NCI-H345 (cell line): ENCODE measurements at places on chromosomes 2 and 18.

GRCh38 chr2:217356781-217357180 lies 496.9 kb upstream of the TNP1 start:
- DNase-seq, result no peak

DNA sequence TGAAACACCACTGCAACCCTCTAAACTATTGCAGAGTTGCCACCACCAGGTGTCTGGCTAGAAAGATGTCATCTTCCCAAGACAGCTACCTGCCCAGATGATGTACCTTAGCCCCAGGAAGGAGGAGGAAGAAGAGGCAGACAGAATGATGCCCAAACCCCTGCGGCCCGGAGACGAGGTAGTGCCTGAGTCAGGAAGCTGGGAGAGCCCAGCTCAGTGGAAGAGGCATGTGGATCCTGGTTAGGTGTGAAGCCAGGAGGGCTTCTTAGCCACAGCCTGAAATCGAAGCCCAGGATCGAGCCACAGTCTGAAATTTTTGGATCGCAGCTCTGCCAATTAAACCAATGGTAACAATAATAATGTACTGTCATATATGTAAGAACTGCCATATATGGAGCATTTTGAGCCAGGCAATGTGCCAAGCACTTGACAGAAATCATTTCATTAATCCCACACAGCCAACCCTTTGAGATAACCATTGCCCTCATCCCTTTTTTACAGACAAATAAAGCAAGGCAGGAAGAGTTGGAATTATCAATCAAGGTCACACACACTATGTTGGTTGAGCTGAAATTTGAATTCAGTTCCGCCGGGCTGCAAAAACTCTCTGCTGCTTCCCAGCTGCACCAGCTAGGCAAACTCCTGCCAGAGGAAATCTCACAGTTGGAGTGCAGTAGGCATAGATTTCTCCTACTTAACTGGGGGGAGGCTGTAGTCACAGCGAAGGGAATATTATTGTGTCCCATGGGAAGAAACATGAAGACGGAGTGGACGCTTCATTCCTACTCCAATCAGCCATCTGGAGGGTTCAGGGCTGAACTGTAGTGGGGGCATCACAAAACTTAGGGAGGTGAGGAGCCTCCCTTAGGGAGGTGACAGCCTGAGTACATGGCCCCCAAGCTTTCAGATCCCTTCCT lies 19.4 kb upstream of the CYP1B1 start:
- DNase-seq, result no peak

DNA sequence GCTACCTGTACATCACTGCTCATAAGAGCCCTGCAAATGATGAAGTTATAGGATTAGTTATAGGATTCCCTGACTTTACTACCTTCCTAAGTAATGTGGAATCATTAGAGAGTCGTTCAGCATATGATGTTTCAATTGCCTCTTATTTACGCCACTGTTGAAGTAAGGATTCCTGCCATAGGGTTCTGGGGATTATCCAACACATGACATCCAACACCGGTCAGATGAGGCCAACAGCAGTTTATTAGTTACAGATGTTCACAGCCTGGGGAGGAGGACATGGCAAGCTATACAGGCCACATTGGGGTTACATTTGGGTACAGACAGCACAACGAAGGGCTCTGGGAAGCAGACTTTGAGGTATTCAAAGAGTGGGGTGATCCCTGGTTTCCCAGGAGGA lies 134.1 kb upstream of the MC4R start:
- no peak for DNase-seq

DNA sequence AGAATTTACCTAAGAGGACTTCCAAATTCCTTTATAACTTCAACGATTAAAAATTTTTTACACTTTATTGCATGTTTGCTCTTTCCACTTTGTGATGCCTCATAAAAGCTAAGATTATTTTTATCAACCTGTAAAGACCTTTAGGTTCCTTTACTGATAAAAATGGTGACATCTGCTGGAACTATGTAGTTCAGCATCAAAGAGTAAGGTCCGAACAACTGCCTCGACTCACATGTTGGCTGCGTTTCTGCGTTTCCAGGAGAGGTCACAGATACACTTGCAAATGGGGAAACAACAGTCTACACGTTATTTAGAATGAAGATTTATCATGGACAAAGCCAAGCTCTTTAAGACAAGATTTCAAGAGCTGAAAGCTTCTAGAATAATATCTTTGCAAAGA lies 18.8 kb upstream of the TMX3 start:
- no peak for DNase-seq

- no peak for DNase-seq
Observed at GRCh38 chr2:158665536-158666302, 129.4 kb upstream of the DAPL1 start.

- DNase-seq, result no peak
Observed at GRCh38 chr18:9771261-9771976, 63.3 kb downstream of the RAB31 start.

- DNase-seq, result no peak
Observed at GRCh38 chr18:76572518-76573247, 77.6 kb upstream of the ZNF516 start.

- no peak for DNase-seq
Observed at GRCh38 chr2:26162963-26163362, 9.9 kb upstream of the GAREM2 start.

- DNase-seq, result no peak
Observed at GRCh38 chr2:59568461-59568860, 985.0 kb downstream of the BCL11A start.

- no peak for DNase-seq
Observed at GRCh38 chr18:10852385-10853303, 296.7 kb downstream of the PIEZO2 start.

- no peak for DNase-seq
Observed at GRCh38 chr2:132633635-132634034, 36.4 kb downstream of the LYPD1 start.

DNA sequence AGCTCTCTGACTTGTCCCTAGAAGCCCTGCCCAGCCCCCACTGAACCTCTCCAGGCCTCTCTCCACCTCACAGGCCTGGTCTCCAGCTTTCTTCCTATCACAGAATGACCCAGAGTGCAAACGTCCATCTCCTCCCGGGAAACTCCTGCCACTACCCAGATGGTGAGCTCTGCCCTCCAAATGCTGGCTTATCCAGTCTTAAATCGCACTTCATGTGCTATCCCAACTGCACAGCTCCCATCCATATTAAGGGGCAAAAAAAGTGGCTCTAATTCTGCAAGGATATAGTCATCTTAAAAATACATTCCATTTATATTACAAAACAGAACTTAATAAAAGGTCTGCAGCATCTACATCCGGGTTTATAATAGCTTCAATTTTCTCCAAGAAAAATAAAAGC lies 70.8 kb upstream of the CDC42EP3 start:
- no peak for DNase-seq

- no peak for DNase-seq
Observed at GRCh38 chr2:109102588-109103233, 26.3 kb upstream of the SH3RF3 start.

GRCh38 chr18:75083761-75084160 lies 125.2 kb downstream of the PTGR3 start:
- no peak for DNase-seq

DNA sequence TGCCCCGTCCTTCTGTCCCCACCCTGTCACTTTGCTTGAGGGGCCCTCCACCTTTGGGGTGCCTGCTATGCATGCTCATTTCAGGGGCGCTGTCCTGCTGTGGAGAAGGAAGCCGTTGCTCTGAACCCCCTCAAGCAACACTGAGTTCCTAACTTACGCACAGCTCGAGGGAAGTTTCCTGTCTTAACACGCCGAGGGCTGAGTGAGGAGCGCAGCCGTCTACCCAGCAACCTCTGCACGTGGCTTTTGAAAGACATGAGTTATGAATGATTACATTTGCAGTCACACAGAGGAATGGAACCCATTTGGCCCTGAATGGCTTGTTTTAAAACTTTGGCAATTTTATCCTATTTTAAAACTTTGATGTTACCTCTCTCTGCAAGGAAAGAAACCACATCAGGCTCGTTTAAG lies 14.0 kb downstream of the RAMP1 start:
- no peak for DNase-seq

DNA sequence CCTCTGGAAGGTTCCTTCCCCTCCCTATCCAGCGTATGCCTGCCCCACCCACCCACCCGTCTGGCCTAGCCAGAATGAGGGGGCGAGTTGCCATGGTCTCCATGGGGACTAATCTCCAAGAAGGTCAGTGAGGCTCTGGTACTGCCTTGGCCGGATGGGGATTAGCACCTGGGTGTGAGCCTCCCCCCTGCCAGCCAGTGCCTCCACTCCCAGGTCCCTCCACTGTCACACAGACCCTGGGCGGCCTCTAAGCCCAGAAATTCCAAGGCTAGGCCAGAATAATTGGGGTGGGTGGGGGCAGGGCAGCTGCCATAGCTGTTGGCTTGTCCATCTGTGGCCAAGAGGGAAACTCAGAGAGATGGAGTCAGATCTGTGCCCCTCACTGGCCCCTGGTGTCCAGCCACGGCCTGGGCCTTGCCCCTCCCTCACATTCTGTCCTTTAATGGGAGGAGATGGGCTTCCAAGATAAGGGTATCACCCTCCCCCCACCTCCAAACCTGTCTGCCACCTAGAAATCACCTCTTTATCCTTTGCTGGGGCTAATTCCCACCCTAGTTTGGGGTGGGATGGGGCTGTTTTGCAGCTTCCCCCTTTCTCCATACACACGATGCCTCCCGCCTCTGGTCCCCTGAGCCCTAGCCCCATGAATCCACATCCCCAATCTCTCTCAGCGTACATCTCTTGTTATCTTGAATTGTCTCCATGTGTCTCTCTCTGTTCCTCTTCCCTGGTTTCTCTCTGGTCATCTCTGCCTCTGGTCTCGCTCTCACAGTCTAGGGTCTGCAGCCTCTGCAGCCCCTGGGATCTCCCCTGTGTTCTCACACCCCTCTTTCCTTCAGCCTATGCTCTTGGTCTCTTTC lies 6.0 kb upstream of the CRYBA2 start:
- DNase-seq, result no peak

- DNase-seq, result no peak
Observed at GRCh38 chr2:112605926-112606325, 21.5 kb downstream of the CHCHD5 start.

- DNase-seq, result no peak
Observed at GRCh38 chr2:106944215-106944614, 58.2 kb upstream of the ST6GAL2 start.

- no peak for DNase-seq
Observed at GRCh38 chr18:23798249-23798648, 109.0 kb downstream of the LAMA3 start.

GRCh38 chr2:44522846-44523245 lies 161.1 kb downstream of the CAMKMT start:
- no peak for DNase-seq

DNA sequence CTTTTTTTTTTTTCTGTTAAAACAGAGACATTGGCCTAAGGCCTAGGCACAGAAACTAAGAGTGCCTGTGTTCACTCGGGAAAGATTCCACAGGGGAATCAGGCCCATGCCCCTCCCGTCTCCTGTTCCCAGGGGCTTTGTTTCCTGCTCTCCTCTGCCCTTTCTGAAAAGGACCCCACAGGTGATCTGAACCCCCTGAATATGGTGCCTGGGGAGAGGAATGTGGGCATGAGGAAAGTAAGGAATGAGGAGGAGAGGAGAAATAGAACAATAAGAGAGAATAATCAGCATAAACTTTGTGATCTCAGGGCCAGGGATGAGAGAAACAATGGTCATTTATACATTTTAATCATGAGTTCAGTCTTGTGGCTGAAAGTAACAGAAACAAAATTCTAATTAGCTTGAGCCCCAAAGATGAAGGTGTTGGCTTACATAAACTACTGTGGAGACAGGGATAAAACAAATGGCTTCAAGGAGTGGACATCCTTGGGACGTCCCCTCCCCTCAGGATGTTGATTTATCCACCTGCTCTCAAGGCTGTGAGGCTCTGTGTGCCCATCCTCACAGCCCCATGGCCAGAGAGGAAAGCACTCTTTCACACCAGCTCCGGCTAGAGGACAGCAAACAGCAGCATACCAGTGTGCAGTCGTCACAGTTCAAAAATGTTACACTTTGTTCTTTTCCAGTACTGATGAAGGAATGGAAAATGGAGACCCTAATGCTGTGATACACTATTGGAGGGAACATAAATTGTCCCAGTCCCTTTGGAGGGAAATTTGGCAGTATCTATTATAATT lies 46.4 kb upstream of the MRPL33 start:
- no peak for DNase-seq

DNA sequence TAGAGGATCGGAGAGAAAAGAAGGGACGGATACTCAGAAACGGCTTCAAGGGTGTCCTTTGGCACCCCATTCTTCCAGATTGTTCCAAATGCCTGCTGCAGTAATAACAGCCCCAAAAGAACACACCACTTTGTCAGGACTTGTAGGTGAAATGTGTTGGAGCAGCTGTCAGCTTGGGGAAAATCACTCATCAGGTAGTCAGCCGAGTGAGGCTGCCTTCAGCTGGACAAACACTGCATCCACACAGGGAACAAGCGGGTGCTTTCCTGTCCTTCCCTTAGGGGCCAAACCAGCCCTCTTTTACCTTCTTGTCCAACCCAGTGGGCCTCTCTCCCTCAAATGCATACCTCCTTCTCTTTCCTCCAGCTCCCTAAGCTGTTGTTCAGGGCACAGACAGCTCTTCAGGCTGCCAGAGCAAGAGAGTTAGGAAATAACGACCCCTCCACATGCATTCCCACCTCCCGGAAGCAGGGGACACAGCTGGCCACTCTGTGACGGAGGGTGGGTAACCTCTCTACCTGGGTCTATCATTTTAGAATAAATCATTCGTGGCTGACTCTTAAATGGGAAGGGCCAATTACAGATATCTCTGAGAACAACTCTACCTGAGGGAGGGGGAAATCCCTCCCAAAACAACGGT lies 48.1 kb downstream of the BCL11A start:
- no peak for DNase-seq

DNA sequence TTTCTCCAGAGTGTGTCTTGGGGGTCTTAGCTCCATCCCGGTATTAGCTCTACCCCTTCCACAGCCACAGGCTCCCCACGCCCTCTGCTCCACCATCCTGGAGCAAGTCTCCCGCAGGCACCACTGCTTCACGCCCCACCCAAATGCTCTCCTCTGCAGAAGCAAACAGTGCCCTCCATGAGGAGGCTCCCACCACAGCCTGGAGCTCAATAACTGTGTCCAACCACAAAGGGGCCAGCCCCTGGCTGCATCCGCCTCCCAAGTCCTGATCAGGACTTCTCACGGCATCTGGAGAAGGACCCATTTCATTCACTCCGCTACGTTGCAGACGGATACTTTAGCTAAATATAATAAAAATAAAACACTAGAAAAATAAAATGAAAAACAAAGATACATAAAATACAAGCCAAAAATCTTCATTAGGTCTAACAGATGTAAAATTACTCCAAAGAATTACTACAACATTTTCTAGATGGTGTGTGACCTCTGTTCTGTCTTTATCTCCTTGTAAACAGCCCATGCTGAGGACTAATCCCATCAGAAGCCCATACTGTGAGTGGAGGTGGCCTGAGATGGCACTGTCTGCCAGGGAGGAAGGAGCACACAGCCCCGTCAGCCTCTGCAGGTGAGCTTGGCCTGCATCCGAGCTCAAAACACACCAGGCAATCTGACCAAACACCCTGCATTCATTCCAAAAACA lies 210.8 kb upstream of the RAB6C start:
- no peak for DNase-seq

DNA sequence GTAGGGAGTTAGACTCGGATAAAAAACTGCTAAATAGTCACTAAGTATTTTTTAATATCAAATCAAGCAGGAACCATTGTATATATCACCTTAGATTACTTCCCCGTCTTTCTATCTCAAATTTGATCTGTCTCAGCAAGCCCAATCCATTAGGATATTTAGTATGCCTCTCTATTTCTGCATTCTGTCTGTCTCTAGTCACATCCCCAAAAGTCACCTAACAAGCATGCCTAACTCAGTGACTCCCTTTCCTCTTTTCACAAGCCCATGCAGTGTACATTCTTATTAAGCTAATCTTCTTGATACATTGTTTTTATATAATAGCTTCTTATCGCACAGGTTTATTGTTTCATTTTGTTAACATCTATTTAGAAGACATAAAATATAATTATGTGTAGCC lies 57.8 kb downstream of the PDE1A start:
- no peak for DNase-seq
